ENCODE measurements at places on chromosomes 1 and 21. TPM values are rescaled to one million over a fixed set of nuclear protein-coding genes. Genes with fewer than 3 reads are reported as not detected.

DNA sequence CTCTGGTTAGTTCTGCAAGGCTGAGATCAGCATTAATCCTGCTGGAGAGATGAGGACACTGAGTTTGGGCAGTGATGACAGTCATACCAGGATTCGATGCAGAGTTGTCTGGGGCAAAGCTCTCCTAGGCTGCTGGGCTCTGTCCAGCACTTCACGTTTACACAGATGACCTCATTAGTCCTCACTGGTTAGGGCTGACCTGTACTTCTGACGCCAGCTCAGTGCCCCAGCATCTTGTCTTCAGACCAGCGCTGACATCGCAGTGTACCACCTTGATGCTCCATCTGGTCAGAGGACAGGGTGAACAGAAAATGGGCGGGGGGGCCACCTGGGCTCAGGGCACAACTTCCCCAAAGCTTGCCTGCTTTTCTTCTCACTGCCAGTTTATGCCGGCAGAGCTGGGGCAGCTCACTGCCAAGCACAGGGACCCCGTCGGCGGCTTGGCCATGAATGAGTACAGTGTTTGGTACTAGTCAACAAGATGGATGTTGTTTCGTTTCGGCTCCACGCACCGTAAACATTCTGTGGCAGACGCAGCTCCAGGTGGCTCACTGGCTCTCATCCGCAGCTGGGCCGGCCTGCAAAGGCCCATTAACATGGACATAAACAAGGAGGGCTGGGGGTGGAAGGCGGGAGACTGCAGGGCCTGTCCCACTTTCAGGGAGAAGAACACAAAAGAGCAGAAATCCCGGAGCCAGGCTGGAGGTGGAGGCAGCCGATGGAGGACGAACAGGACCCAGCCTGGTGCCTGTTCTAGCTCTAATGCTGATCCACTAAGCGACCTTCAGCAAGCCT lies 118.7 kb downstream of the GLIS1 start:
- DNase-seq = no peak

DNA sequence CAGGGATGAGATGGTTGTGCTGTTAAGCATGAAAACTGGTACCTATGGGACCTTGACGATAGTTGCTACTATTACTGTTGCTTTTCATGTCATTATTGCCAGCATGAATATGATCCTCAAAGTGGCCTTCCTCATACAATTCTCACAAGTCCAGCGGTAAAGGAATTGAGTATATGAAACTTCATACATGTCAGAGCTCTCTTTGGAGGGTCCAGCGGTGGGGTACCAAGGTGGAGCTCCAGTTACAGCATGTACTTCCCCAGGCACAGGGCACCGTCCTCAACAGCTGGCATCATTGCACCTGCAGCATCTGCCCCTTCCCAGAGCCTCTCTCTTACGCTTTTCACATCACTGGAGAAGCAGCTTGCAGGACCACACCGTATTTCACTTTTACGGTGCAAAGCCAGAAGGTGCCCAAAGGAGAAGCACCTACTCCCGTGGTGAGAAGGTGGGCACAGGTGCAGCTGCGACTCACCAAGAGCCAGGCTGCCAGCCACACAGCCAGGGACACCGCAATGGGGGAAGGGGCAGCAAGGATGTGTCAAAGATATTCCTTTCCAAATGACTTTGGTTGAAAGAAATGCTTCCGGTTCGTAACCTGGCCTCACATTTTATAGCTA lies 166.4 kb upstream of the IRF2BP2 start:
- DNase-seq = no peak

- no peak for DNase-seq
These were observed 4.2 kb downstream of the COX20 start for GRCh38 chr1:244839656-244840055.

- no peak for DNase-seq
These were observed 1.2 kb upstream of the FAAP20 start for GRCh38 chr1:2195785-2196184.

Gene SLC37A1
- 4.0 TPM for total RNA-seq

Gene OR2T2
- total RNA-seq = not detected

Gene PTPRF
- 7.0 TPM for total RNA-seq
